T-helper 17 cell (primary cell): ENCODE measurements at places on chromosomes 11 and 22. TPM values are rescaled to one million over a fixed set of nuclear protein-coding genes. Genes with fewer than 3 reads are reported as not detected.

DNA sequence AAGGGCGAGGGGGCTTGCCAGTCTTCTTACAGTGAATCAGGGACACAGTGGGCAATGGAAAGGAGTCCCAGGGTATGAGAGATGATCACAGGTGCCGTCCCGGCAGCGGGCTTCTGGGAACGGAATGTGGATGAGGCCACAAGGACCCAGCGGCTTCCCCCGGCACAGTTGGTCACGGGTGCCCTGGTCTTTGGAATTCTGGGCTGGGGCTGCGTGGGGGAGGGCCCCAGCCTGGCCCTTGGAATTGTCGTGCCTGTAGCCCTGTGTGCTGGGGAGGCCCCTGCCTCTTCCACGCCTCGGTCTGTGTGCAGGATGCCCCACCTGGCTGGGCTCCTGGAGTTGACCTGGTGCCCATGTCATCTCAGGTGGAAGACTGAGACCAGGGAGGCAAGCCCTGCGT, 76.6 kb downstream of the FBLN1 start:
- H3K4me3 ChIP-seq = no peak overlapping the region
- H3K27me3 ChIP-seq = peaks cover 26% of the 10 kb centered on the region
- DNase-seq = no peak
- H3K27ac ChIP-seq = no peak overlapping the region
- H3K4me1 ChIP-seq = peaks cover 6% of the 10 kb centered on the region
- peaks cover 2% of the 10 kb centered on the region for H3K36me3 ChIP-seq

GRCh38 chr11:20451568-20451967, 64.1 kb downstream of the PRMT3 start:
- no peak overlapping the region for H3K4me3 ChIP-seq
- H3K4me1 ChIP-seq = peaks cover 6% of the 10 kb centered on the region
- no peak for DNase-seq
- no peak overlapping the region for H3K27ac ChIP-seq

The STK33 gene
- total RNA-seq = 0.55 TPM

GRCh38 chr22:39129746-39130145, 22.7 kb downstream of the CBX7 start:
- H3K4me3 ChIP-seq = no peak overlapping the region
- H3K27me3 ChIP-seq = no peaks in the 10 kb centered on the region
- H3K27ac ChIP-seq = no peak overlapping the region

GRCh38 chr11:64970731-64971151, 1.2 kb downstream of the MAJIN start:
- H3K4me1 ChIP-seq = peaks cover 12% of the 10 kb centered on the region
- DNase-seq = no peak
- H3K27ac ChIP-seq = no peak overlapping the region
- peaks cover 2% of the 10 kb centered on the region for H3K36me3 ChIP-seq
- peak overlapping the region; percentile 79 for H3K4me3 ChIP-seq
- no peaks in the 10 kb centered on the region for H3K27me3 ChIP-seq

- DNase-seq = no peak
- H3K4me1 ChIP-seq = no peaks in the 10 kb centered on the region
- peaks cover 49% of the 10 kb centered on the region for H3K27me3 ChIP-seq
These were observed 90.5 kb upstream of the ALX4 start for GRCh38 chr11:44400431-44400830.

The POLD4 gene
- total RNA-seq = 45.9 TPM

DNA sequence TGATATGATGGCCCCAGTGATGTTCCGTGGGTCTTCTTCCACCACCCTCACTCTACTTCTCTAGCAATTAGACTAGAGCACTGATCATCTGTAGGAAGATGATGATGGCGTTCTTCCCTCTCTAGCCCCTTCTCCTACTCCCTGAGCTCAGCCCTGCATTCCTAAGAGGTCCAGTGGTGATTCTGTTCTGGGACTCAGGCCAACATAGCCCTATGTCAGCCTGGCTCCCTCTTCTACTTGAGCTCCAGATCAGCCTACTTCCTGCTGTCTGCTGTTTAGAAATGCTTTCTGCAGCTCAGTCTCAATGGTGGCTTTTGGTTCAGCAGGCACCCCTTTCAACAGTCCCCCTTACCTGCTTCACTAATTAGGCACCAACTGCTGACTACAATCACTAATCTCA, 86.1 kb upstream of the ZBED5 start:
- H3K4me1 ChIP-seq = no peaks in the 10 kb centered on the region
- H3K27me3 ChIP-seq = peaks cover 19% of the 10 kb centered on the region

The P2RX6 gene
- total RNA-seq = 0.39 TPM

- no peak overlapping the region for H3K27ac ChIP-seq
- H3K4me1 ChIP-seq = peaks cover 8% of the 10 kb centered on the region
- DNase-seq = no peak
- H3K36me3 ChIP-seq = no peaks in the 10 kb centered on the region
These were observed 9.0 kb upstream of the MTMR3 start for GRCh38 chr22:29873943-29874342.

GRCh38 chr11:64655941-64656601, 65.1 kb downstream of the SLC22A12 start:
- H3K27ac ChIP-seq = no peak overlapping the region
- no peak overlapping the region for H3K4me3 ChIP-seq
- peaks cover 8% of the 10 kb centered on the region for H3K4me1 ChIP-seq
- peaks cover 22% of the 10 kb centered on the region for H3K27me3 ChIP-seq
- no peak for DNase-seq

- H3K36me3 ChIP-seq = peaks cover 5% of the 10 kb centered on the region
- no peak overlapping the region for H3K4me3 ChIP-seq
- no peak overlapping the region for H3K27ac ChIP-seq
- H3K27me3 ChIP-seq = no peaks in the 10 kb centered on the region
- peaks cover 20% of the 10 kb centered on the region for H3K4me1 ChIP-seq
These were observed 20.0 kb downstream of the PPFIA1 start for GRCh38 chr11:70290361-70291065.

The IFT27 gene
- 14.7 TPM for total RNA-seq

GRCh38 chr11:64176751-64177150, 9.2 kb upstream of the STIP1 start:
- no peak for DNase-seq
- no peak overlapping the region for H3K27ac ChIP-seq

GRCh38 chr11:115581871-115582639, 77.8 kb upstream of the CADM1 start:
- no peaks in the 10 kb centered on the region for H3K4me1 ChIP-seq
- H3K27ac ChIP-seq = no peak overlapping the region
- no peak overlapping the region for H3K4me3 ChIP-seq
- no peaks in the 10 kb centered on the region for H3K36me3 ChIP-seq
- DNase-seq = no peak
- no peaks in the 10 kb centered on the region for H3K27me3 ChIP-seq

The GLYAT gene
- total RNA-seq = not detected

DNA sequence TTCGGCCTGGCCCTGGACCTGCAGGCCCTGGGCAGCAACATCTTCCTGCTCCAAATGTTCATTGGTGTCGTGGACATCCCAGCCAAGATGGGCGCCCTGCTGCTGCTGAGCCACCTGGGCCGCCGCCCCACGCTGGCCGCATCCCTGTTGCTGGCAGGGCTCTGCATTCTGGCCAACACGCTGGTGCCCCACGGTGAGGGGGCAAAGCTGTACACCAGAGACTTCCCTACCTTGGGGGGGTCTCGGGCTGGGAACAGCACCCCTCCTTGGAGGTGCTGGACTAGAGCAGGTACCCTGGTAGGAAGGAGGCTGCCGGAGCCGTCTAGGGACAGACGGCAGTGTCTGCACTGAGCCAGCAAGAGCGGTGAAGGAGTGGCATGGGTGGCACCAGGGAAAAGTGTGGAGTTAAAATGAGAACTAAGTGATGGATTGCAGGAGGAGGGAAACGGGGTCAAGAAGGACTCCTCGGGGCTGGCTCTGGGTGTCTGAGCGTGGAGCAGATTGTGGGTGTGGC, 8.7 kb downstream of the SLC22A12 start:
- H3K4me1 ChIP-seq = no peaks in the 10 kb centered on the region
- DNase-seq = no peak
- H3K36me3 ChIP-seq = no peaks in the 10 kb centered on the region
- H3K4me3 ChIP-seq = no peak overlapping the region

DNA sequence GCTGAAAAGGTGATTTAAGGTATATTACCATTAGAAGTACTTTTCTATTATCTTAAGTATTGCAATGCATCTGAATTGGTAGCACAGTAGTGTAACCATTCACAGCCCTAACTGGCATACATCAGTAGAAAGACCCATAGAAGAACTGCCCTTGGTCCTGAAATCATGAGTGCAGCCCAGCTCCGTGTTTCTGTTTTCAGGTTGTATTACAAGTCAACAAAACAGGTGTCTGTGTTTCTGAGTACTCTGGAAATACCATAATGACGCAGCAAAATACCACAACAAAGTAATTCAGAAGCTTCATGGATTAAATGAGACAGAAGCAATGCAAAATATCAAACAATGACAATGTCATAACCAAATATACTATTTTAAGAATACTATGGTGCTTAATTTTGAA, 226.3 kb downstream of the OPCML start:
- no peaks in the 10 kb centered on the region for H3K4me1 ChIP-seq
- no peaks in the 10 kb centered on the region for H3K27me3 ChIP-seq

The SLC22A8 gene
- not detected for total RNA-seq

The UBQLNL gene
- 0.29 TPM for total RNA-seq

DNA sequence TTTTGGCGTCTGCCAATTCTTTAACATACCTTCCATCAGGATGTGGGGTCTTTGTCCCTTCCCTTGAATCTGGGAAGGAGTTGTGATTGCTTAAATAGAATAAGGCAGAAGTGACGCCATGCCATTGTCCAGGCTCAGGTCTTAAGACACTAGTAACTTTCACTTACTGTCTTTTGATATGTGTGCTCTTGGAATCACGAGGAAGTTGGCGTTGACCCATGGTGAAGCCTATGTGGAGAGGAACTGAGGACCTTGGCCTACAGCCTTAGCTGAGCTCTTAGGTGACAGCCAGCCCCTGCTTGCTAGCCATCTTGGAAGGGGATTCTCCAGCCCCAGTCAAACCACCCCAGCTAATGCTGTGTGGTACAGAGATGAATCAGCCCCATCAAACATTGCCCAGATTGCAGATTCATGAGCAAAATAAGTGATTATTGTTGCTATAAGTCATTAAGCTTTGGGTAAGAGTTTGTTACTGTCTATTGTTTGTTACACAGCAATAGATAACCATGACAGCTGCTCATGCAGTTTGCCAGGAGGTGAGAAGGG, 17.6 kb upstream of the CLPB start:
- no peak overlapping the region for H3K4me3 ChIP-seq
- no peak for DNase-seq
- peaks cover 28% of the 10 kb centered on the region for H3K27me3 ChIP-seq
- no peaks in the 10 kb centered on the region for H3K4me1 ChIP-seq

DNA sequence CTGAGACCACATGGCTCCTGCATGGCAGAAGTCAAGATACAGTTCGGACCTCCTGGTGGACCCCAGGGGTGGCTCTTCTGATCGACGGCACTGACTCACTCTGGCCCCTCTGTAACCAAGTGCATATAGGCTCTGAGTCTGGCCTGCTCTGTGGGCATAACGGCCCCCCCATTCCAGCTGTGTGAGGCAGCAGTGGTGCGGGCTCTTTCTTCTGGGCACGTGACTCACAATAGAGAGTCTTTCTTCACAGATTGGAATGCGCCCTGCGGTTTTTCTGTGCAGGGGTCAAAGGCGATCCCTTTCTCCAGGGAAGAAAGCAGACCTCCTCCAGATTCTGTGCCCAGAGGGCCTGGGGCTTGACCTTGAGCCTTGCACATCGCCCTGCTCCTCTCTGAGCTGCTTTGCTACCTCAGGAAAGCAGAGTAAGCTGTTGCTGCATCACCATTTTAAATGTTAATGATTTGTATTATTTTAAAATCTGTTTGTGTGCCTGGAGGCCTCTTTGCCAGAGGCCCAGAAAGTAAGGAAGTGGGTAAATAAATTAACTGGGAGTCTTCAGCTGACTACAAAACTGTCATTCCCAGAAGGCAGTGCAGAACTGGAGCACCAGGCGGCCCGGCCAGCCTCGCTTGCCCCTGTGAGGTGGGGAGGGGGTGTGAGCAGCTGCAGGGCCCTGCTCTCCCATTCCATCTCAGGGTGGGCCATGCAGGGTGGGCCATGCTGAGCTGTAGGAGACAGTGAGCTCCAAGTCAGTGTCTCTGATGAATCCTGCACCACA, 199.0 kb downstream of the GRIK4 start:
- no peak for DNase-seq
- H3K4me1 ChIP-seq = peaks cover 9% of the 10 kb centered on the region

The KRTAP5-11 gene
- total RNA-seq = not detected

The SCUBE2 gene
- total RNA-seq = 0.10 TPM

The NPAS4 gene
- not detected for total RNA-seq

DNA sequence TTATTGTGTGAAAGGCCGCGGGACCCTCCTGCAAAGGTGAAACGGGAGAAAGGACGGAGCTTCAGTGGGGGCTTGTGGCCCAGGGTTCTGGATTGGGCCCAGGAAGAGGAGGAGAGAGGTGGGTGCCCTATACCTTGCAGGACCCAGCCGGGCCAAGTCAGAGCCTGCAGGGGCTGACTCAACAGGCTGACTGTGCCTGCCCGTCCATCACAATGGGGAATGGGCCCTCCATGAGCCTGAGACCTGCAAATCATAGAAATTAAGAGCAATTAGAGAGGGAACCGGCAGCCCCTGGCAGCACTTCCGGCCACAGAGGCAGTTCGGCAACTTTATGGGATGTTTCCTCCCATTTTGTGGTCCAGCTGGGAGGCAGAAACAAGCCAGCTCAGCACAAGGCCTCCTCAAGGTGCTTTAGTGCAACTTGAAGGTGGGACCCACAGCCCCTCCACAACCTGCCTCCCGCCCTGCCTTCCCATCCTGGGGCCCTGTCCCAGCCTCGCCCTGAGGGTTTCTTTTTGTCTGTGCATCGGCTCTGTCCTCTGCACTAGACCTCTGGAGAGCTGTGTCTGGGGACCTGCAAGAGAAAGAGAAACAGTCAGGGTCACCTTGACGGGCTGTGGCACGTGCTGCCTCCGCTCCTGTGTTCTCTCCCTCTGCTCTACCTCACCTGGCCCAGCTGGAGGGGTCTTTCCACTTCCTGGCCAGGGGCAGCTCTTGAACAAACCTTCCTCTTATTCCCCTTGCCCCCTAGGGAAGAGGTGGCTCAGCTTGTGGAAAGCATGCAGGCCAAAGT, 19.1 kb upstream of the NECTIN1 start:
- H3K36me3 ChIP-seq = peaks cover 3% of the 10 kb centered on the region
- H3K27ac ChIP-seq = no peak overlapping the region
- H3K4me3 ChIP-seq = no peak overlapping the region
